ENCODE measurements at places on chromosomes 7 and 10.

DNA sequence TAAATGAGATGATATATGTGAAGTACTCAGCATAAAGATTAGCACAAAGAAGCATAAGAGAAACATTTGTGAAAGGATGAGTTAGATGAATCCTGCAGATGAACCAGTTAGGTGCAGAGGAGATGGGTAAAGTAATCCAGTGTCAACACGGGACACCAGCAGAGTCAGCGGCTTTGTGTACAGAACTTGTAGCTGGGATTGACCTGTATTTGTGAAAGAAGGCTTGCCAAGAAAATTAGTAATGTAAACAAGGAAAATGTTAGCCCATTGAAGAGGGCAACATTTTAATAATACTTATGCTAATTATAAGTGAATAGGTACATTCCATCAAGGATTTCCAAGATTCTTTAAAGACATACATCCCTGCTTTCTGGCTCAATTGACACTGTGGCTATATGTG, 255.7 kb downstream of the PTEN start:
- no peak for DNase-seq

GRCh38 chr7:19491371-19491770, 217.5 kb downstream of the POLR1F start:
- DNase-seq: no peak

DNA sequence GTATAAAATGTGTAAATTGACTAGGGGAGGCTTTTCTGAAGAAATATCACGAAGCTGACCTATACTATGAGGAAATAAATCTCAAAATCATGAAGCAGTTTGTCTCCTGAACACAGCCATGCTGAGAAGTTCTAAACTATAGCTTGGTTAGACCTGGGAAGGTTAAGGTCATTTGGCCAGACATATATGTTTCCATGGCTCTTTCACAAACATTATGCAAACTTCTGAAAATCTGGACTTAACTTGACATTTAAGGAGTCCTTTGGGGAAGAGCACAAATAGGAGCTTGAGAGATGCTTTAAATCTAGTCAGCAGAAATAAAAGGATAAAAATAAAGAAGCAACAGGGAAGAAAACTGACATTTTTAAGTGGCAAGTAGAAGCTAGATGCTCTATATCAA, 115.9 kb upstream of the MEOX2 start:
- no peak for DNase-seq

GRCh38 chr10:17883621-17884020, 68.1 kb upstream of the SLC39A12 start:
- DNase-seq: no peak

- no peak for DNase-seq
These were observed 758 bp downstream of the DPCD start for GRCh38 chr10:101588879-101589278.

DNA sequence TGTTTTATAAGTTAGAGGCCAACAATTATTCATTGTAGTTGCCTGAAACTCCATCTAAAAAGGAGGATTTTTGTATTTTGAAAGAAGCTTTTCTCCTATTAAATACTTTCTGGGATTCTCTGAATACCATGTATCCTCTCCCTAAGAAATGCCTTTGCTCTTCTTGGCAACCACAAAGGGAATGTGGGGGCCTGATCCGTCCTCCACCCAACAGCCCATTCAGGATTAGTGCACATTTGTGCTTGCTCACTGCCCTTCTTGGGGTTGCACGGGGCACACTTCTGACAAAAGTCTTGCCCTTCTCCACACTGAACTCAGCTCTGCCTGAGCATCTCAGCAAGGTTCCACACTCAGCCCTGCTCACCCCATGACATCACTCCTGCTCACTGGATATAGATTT, 194.2 kb downstream of the SLC25A13 start:
- no peak for DNase-seq

GRCh38 chr10:131656431-131656841, 244.4 kb upstream of the PPP2R2D start:
- DNase-seq: no peak

- no peak for DNase-seq
These were observed 558.7 kb downstream of the PTPRN2 start for GRCh38 chr7:158028971-158029370.

DNA sequence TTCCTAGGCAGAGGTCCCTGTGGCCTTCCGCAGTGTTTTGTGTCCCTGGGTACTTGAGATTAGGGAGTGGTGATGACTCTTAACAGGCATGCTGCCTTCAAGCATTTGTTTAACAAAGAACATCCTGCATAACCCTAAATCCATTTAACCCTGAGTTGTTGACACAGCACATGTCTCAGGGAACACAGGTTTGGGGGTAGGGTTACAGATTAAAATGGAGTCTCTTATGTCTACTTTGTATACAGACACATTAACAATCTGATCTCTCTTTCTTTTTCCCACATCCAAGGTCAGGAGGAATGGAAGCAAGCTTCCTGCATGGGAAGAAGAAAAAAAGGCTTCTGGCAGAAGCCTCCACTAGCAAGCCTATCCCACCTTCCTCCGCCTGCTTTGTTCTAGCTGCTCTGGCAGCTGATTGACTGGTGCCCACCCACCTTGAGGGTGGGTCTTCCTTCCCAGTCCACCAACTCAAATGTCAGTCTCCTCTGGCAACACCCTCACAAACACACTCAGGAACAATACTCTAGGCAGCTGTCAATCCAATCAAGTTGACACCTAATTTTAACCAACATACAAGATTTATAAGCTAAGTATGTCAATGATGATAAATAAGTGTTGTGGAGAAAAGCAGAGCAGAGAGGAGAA, 176.5 kb upstream of the CCZ1B start:
- no peak for DNase-seq

GRCh38 chr7:27670676-27671075, 8.0 kb upstream of the HIBADH start:
- no peak for DNase-seq

DNA sequence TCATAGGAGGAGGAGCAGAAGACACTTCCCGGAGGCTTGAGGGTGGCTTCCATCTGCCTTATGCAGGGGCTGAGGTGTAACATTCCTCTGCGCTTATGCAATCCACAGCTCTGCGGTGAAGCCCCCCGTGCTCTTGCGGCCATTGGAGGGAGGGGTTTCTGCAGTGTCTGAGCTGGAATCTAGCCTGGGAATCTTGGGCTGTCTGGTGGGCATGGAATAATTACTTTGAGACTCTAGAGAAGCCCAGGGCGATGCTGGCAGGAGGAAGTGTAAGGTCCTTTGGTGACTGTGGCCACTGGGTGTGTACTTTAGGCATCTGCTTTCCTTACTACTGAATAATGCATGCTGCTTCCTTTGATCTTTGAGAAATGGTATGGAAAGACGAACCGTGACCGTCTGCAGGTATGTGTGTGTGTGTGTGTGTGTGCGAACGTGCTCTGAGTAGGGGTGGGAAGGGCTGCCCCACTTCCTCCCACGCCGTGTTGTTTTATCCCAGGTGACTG, 181.0 kb downstream of the PRPF18 start:
- no peak for DNase-seq

- DNase-seq: no peak
These were observed 493 bp downstream of the ZMIZ2 start for GRCh38 chr7:44748948-44749731.

- DNase-seq: no peak
These were observed 413.9 kb downstream of the HGF start for GRCh38 chr7:81355911-81356310.

GRCh38 chr7:30977896-30978564, 14.3 kb downstream of the GHRHR start:
- no peak for DNase-seq

- DNase-seq: no peak
These were observed 22.8 kb upstream of the OSBPL3 start for GRCh38 chr7:25002786-25003185.

GRCh38 chr10:11149807-11150141, 132.1 kb downstream of the CELF2 start:
- DNase-seq: no peak

DNA sequence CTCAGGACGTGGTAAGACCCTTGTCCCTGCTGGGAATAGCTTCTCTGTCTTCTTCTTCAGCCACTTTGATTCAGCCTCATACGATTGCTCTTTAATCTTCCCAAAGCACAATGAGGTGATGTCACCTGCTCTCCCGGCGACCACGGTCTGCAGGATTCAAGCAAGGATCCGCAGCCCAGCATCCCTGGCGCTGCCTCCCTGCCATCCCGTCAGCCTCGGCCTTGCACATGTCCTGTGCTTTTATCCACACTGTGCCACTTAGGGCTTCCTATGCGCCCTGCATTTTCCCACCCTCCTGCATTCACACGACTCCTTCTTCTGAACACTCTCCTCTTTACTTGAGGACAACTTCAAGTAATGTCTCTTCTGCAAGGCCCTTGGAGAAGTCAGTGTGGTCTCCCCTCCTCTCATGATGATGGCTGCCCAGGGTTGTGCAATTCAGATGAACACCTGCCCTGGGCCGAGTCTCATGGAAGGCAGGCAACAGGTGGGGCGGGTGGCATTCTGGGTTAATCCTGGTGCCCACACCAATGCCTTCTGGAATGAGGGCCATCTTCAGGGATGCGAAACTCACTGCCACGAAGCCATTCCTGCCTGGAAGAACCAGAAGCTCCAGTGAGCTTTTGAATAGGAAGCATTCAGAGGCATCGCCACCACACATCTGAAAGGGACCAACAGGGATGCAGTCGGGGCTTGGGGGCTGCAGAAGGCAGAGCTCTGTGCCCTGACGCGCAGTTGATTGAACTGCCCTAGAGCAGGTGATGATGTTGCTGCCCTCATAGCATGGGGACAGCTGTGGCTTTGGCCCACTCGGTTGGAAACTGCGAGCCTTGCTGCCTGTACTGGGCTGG, 287.5 kb downstream of the GLRX3 start:
- no peak for DNase-seq

GRCh38 chr10:70803775-70804420, 11.8 kb upstream of the SGPL1 start:
- DNase-seq: no peak

DNA sequence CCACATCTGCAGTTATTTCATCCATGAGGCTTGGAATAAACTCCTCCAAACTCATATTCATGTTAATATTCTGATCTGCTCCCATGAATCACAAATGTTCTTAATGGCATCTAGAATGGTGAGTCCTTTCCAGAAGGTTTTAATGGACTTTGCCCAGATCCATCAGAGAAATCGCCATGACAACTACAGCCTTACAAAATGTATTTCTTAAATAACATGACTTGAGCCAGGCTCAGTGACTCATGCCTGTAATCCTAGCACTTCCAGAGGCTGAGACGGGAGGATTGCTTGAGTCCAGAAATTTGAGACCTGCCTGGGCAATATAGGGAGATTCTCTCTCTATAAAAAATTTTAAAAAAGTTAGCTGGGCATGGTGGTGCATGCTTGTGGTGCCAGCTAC, 102.1 kb upstream of the TMEM168 start:
- DNase-seq: peak; percentile 11

DNA sequence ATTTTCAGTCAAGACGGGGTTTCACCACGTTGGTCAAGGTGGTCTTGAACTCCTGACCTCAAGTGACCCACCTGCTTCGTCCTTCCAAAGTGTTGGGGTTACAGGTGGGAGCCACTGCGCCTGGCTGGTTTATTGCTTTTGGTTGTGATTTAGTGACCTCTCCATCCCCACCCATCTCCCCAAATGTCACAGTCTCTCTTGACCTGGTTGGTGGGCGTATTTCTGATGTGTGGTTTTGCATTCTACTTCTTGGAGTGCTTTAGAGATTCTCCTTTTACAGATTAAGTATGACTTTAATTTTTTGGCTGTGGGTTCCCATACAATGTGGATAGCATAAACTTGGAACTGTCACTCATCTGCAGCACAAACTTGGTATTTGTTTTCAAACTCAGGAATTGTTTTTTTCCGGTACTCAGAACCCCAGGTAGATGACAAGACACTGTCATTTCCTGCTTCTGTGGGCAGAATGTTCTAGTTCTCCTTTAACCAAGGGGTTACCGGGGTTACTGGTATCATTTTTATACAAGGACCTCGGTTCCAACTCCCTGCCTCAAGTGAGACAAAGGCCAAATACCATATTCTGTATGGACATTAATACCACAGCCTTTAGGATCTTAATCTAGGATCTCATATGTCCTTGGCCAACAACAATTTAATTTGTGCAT, 50.5 kb downstream of the MRC1 start:
- no peak for DNase-seq

DNA sequence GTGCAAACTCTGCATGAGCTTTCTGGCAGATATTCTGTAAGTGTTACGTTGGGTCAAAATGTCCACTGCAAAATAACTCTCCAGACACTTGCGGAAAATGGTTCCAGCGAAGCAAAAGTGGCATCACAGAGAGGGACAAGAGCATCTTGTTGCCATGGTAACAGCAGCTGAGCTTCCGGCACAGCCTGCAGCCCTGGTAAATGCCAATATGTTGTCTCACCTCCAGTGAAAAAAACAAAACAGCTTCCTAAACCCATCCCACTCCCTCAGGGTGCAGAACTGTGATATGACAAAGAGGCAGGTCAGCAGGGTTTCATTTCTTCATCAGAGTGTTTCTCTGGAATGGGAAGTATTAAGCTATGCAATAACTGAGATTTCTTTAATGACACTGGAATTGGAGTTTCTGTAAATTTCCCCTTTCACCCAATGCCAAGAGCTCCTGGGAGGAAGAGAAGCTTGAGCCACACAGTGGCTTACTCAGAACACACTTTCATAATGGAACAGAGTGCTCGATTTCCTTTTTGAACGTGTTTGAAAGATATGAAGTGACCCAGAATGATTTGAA, 65.6 kb downstream of the FOXI2 start:
- no peak for DNase-seq

DNA sequence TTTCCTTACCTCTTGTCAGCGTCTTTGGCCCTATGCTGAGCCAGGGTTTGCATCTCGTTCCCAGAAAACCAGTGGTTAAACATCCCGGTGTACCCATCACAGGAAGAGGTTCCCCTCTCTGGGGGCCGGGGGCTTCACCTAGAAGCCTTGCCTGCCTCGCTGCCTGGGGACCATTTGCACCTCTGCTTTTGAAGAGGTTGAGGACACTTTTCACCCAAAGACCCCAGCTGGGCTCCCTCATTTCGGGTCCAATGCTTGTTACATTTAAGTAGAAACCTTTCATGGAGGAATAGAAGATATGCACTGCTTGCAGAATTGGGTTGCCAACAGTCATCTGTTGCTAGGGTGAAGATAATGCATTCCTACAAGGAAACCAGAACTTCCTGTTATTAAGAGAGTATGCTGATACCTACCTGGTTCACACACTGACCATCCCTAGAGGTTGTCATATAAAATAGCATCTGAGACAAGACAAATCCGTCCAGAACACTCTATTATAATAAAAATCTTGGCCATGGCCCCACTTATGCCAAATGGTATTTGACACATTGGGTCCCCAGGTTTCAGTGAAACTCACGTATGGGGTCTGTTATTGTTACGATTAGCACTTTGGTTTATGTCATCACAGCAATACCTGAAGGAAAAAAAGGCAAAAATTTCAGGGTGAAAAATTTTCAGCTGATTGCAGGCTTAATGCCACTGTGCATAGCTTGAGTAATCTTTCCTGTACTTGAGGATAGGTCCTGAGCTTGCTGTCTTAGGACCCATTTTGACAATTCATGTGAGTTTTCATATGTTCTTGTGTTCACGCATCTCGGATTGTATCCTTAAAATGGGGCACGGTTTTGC, 917 bp downstream of the ZNF365 start:
- DNase-seq: no peak

GRCh38 chr7:26688936-26689506, 175.4 kb downstream of the SKAP2 start:
- DNase-seq: no peak

Measured in fibroblast of skin of left quadriceps (primary cell).